ENCODE measurements at places on chromosomes 3 and 15. TPM values are rescaled to one million over a fixed set of nuclear protein-coding genes. Genes with fewer than 3 reads are reported as not detected.

- no peak for DNase-seq
Observed at GRCh38 chr15:52143873-52144272, 31.3 kb upstream of the BCL2L10 start.

CYP1A1 gene
- 0.20 TPM for polyA plus RNA-seq

GRCh38 chr3:195186041-195186709 is 84.8 kb downstream of the XXYLT1 start:
- DNase-seq = no peak

DNA sequence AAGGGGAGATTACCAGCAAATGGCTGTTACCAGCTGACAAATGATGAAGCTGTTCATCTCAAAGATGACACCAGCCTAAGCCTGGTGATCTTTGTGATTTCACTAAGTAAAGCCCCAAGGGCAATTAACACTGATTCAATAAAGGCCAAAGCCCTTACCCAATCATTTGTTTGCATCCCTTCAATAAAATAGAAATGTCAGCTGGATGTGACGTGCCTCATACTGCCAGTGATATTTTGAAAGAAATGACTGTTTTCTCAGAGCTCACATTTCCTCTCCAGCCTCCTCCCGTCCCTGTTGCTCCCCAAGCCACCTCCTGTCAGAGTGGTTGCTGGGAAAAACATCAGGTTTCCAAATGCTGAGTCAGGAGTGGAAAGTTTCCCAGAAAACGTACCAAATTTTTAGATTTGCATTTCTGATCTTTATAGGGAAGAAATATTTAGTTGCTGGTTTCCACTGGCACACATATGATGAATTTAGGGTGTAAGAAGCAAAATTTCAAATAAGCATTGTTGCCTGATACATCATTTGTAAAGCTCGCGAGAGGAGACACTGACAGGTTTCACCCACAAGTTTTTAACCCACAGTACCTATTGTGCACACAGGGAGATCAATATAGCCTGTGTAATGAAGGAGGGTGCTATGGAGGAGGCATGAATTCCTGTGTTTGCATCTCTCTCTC is 21.0 kb downstream of the C2CD4A start:
- DNase-seq = no peak

DNA sequence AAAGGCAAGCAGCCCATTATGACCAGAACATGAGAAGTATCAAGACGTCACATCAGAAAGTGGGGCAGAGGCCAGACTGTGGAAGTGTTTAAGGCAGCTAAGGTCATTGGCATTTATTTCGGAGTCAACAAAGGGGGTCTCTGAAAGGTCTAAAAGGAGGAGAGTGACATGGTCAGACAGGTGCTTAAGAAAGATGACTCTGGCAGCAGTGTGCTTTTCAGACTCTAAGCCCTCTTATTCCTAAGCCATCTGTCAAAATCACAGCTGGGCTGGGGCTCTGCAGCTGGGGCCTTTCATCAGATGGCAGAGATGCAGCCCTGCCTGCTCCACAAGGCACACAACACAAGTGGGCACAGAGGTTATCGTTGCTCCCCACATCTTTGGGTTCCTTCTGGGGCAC is 14.0 kb downstream of the FBXL22 start:
- no peak for DNase-seq

DNA sequence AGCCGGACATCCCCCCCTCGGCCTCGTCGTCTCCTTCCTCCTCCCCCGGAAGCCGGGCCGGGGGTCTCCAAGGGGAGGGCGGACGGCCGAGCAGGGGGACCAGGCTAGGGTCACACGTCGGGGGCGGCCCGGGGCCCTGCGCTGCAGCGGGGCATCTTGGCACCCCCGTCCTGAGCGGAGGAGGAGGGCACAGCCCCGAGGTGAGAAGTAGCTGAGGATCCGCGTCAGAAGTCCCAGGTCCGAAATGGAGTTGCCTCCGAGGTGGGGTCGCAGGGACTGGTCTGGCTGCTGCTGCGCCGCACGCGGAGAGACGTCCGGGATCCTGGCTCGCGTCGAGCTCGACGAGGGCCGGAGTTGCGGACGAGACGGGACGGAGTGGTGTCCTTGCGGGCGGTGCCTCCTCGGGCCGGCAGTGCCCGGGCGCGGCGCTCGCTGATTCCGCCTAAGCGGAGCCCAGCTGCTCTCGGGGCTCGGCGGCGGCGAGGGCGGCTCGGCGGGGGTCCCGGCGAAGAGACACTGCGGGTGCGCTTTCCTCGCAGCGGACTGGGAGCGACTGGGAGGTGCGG is at the start of gene ADCY5:
ADCY5 (minus strand) TSS at position 555 of the 566 bp plus-strand sequence; CDS start at position 10, 545 bp downstream.
- peak; percentile 44 for DNase-seq

AMT gene
- polyA plus RNA-seq = 22.6 TPM

DNA sequence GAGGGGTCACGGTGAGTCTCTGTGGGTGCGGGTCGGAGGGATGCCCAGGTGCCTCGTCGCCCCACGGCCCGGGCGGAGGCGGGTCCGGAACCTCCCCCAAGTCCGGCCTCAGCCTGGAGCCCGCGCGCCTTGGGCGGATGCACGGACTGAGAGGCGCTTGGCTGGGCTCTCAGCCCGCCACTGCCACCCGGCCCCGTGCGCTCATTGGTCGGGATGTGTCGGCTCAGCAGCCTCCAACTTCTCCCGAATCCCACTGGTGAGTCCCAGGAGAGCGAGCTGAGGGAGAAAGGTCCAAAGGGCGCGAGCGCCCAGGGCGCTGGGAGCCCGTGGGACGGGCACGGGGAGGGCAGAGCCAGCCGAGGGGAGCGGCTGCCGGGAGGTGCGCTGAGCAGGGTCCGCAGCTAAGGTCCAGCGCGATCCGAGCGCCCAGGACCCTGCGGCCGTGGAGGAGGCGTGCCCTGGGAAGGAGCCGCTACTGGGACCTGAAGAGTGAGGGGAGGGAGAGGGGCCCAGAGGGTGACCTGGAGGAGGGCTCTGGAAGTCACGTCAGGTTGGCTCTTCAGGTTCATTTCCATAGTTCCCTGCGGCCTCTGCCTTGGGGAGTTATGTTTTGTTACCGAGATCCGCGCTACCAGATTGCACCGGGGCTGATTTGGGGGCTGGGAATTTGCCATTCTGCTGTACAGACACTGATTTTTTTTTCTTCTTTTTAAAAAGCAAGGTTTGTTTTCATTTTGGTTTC is at the start of gene MME:
MME (plus strand) TSS at position 574 of the 742 bp plus-strand sequence. CDS start 3,849 bp downstream, outside the sequence.
- DNase-seq = peak; percentile 50

ISLR2 gene
- polyA plus RNA-seq = 5.6 TPM

SLC12A1 gene
- not detected for polyA plus RNA-seq

DNA sequence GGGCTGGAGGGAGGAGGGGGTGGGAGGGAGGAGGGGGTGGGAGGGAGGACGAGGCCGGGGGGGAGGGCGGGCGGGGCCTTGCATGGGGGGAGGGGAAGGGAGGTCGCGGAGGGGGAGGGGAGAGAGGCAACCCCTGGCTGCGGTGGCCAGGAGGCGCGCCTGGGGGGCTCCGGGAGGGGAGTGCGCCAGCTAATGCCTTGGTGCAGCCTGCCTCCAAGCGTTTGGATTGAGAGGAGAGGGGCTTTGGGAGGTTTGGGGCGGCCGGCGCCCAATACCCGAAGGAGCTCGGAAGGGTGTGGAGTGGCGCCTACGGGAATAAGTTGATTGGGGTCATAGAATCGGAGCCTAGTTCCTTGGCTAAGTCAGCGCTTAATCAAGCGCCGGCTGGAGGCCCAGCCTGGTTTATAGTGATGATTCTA is 557 bp downstream of the TFG start:
- peak; percentile 18 for DNase-seq

ROPN1 gene
- polyA plus RNA-seq = 0.38 TPM

DNA sequence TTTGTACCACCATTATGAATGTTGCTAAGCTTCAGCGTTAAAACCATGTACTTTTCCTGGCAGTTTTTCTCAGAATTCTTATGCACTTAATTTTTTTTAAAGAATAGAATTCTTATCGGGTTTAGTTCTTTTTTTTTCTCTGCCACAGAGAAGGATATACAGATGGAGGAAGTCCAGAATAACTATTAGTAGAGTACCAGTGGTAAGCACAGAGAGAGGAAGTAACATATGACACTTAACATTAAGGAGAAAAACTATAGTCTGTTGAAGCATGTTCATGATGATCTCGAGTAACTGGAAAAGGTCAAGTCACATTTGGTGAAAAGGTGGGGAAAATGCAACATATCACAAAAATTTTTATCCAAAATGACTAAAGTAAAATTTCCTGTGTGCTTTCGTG is 68.9 kb downstream of the RNF13 start:
- no peak for DNase-seq

CPN2 gene
- polyA plus RNA-seq = 0.51 TPM

DNA sequence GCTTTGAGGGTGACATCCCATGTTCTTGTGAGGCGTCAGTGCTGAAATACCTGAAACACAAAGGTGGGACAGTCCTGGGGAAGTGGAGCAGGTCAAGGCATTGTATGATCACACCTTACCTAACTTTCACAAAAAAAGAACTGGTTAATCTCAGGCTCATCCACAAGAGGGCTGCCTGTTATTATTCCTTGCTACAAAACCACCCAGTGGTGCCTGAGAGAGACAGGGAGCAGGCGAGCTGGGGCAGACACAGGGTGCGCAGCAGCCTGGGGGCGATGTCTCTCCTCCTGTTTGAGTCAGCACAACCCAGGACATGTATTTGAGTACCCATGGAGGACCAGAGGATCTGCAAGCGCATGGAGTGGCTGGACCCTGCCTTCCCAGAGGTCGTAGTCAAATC is 316.8 kb upstream of the ATP10A start:
- DNase-seq = no peak

GRCh38 chr3:156455839-156456238 is 99.1 kb downstream of the SSR3 start:
- no peak for DNase-seq

IRAK2 gene
- 0.84 TPM for polyA plus RNA-seq

Measured in heart right ventricle (tissue), 16 donors.